ENCODE measurements at places on chromosomes 11 and 22. TPM values are rescaled to one million over a fixed set of nuclear protein-coding genes. Genes with fewer than 3 reads are reported as not detected.

DNA sequence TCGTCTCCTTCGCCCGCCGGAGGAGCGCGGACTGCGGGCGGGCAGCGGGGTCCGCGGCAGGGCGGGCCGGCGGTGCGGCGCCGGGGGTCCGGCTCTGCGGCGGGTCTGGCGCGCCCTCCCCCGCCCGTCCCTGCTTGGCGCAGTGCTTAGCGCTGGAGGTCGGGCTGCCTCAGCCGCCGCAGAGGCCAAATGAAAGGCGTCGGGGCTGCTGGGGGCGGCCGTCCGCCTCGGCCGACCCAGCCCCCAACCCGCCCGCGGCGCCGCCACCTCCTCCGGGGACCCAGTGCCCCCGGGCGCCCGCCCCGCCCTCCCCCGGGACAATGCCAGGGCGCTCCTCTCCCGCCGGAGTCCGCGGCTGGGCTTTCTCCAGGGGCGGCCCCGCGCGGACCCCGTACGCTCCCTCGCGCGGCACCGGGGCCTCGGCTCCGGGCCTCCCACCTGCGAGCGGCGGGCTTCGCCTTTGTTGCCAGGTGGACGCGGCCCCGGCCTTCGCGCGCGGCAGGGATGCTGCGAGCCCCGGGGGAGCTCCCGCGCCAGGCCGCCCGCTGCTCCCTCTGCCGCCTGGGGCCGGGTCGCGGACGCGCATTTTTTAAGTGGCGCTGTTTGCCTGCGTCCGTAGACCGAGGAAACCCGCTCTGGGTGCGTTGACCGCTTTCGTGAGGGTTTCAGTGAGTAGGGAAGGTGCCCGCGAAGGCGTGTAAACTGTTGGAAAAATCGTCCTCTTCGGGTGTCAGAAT, 583 bp downstream of the APLP2 start:
- H3K36me3 ChIP-seq: no peaks in the 10 kb centered on the region
- H3K4me3 ChIP-seq: peak overlapping the region; percentile 89
- peak overlapping the region; percentile 90 for H3K27ac ChIP-seq
- peak; percentile 69 for DNase-seq
- H3K4me1 ChIP-seq: peaks cover 9% of the 10 kb centered on the region

- peak overlapping the region; percentile 94 for H3K27ac ChIP-seq
- H3K27me3 ChIP-seq: no peaks in the 10 kb centered on the region
- peaks cover 6% of the 10 kb centered on the region for H3K36me3 ChIP-seq
- H3K4me3 ChIP-seq: no peak overlapping the region
These were observed 81.0 kb downstream of the ETS1 start for GRCh38 chr11:128506356-128506755.

DNA sequence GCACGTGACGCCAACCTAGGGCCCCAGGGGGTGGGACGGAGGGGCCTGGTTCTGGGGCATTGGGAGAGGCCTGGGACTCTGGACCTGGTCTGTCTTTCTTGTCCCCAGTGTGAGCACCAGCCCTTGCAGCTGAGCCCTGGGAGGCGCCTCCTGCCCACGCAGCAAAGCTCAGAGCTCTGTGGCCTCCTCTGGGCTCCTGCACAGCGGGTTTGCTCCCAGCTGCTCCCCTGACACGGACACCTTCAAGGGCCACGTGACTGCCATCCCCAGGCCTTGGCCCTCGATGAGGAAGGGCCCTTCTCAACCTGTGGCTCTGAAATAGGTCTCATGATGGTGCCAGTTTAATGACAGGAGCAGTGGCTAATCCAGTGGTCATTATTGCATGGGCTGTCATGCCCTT, 31.5 kb upstream of the CCDC188 start:
- H3K4me1 ChIP-seq: no peaks in the 10 kb centered on the region
- no peak for DNase-seq
- no peak overlapping the region for H3K4me3 ChIP-seq
- H3K27me3 ChIP-seq: no peaks in the 10 kb centered on the region

DNA sequence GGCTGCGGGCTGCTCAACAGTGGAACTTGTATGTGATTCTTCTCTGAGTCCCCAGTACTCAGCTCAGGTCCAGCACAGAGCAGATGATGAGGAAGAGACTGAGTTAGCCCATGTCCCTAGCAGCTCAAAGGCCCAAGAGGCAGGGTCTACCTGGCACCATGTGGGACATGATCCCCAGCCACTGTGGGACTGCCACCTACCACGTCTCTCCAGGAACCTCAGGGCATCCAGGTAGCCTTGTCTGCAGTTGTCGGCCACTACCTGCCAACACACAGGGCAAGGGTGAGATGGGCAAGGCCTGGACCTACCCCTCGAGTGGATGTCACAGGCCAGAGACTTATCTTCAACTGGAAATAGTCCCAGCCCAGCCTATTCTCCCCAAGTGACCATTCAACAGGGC, 4.4 kb downstream of the PNPLA5 start:
- no peaks in the 10 kb centered on the region for H3K36me3 ChIP-seq
- no peak for DNase-seq
- H3K4me3 ChIP-seq: no peak overlapping the region
- no peaks in the 10 kb centered on the region for H3K27me3 ChIP-seq
- no peak overlapping the region for H3K27ac ChIP-seq
- no peaks in the 10 kb centered on the region for H3K4me1 ChIP-seq

DNA sequence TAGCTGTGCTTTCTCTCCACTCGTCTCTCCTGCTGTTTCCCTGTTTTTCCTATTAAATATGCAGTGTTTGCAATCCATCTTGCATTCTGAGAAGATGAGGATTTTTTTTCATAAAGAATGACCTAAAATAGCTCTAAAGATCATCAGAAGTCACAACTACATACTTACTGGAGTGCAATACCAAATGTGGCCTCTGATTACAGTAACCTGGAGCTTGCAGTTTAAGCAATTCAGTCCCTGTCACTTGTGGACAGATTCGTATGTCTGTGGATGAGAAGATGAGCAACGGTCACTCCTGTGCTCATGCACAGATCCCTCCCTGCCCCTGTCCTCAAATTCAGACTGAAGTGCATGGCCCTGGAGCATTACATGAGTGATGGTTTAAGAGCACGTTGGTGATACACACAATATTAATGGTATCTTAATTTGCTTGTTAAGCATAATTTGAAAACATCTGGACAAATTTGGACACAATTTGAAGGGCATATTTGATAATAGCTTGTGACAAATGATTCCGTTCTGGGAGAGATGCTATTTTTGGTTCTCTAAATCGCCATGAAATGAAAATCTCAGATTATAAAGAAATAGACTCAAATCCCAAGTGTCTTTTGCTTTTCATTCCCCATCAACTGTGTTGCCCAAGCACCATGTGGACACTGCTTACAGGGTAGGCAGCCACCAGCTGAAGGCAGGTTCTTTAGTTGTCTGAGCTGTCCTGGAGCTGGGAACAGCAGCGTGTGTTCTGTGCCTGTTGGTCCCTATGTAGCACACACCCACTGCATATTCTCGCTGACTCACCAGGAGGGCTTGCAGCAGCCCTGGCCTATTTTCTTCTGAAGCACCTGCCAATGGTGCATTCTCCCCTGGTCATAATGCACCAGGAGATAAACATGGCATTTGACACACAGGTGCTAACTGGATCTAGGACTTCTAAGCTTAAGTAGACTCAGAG, 32.6 kb upstream of the PRAME start:
- DNase-seq: no peak
- no peak overlapping the region for H3K27ac ChIP-seq
- no peaks in the 10 kb centered on the region for H3K36me3 ChIP-seq
- H3K27me3 ChIP-seq: no peaks in the 10 kb centered on the region
- no peak overlapping the region for H3K4me3 ChIP-seq

GRCh38 chr22:35582861-35583670, 34.1 kb downstream of the MB start:
- H3K27ac ChIP-seq: no peak overlapping the region
- H3K4me1 ChIP-seq: peaks cover 3% of the 10 kb centered on the region
- DNase-seq: peak; percentile 59
- no peaks in the 10 kb centered on the region for H3K36me3 ChIP-seq
- H3K27me3 ChIP-seq: no peaks in the 10 kb centered on the region
- H3K4me3 ChIP-seq: no peak overlapping the region

DNA sequence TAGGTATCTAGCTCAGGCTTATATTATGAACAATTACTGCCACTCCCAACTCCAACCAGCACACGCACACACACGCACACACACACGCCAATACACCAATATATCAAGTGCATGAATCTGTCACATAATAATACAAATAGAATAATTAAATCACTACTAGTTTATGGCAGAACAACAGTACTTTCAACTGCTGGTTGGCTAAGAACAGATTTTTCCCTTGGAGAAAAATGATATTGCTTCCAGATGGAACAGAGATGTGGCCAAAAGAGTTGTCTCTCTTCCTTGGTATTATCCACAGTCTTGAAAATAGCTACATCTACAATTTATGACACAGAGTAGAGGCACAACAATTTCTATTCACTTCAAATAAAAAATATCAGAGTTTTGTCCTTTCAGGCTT, 538.3 kb upstream of the FAT3 start:
- no peaks in the 10 kb centered on the region for H3K27me3 ChIP-seq
- H3K4me3 ChIP-seq: no peak overlapping the region
- H3K36me3 ChIP-seq: no peaks in the 10 kb centered on the region
- DNase-seq: no peak
- H3K27ac ChIP-seq: no peak overlapping the region

DNA sequence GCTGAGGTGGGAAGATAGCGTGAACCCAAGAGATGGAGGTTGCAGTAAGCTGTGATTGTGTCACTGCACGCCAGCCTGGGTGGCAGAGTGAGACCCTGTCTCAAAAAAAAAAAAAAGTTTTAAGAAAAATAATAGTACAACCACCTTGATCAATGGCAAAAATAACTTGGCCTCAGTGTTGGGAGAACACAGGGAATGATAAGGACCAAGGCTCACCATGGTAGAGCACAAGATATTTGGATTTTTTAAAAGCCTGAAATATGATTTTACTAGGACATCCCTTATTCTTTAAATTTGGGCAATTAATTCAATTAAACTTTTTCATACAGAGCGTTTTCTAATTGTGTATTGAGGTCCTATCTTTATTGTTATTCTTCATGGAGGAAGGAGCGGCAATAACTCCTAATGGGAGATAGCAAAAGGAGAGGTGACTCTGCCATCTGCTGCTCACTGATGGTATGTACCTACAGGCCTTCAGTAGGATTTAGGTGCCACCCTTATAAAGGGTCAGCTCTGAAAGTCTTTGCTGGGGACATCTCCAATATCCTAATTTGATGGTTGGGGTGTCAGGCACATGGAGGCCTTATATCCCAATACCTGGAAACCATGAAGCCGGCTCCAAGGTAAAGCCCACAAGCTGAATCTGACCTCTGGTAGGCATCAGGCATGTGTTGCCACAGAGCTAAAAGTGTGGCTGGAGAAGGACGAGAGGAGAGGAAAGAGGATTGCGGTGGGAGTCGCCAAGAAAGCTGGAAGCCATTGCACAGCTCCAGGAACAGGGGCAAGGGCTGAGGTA, 21.9 kb upstream of the POLD3 start:
- no peak overlapping the region for H3K4me3 ChIP-seq
- no peaks in the 10 kb centered on the region for H3K4me1 ChIP-seq
- H3K27me3 ChIP-seq: no peaks in the 10 kb centered on the region
- no peaks in the 10 kb centered on the region for H3K36me3 ChIP-seq
- peak; percentile 32 for DNase-seq

Gene SNX32
- 0.77 TPM for total RNA-seq

Gene SLC6A5
- total RNA-seq: not detected

Gene CATSPER1
- 2.9 TPM for total RNA-seq

Gene CCDC188
- total RNA-seq: 4.0 TPM

Gene FUT4
- 7.5 TPM for total RNA-seq

Data from lung (tissue), 17 donors.